ENCODE measurements at places on chromosomes 6 and 20. TPM values are rescaled to one million over a fixed set of nuclear protein-coding genes. Genes with fewer than 3 reads are reported as not detected.

DNA sequence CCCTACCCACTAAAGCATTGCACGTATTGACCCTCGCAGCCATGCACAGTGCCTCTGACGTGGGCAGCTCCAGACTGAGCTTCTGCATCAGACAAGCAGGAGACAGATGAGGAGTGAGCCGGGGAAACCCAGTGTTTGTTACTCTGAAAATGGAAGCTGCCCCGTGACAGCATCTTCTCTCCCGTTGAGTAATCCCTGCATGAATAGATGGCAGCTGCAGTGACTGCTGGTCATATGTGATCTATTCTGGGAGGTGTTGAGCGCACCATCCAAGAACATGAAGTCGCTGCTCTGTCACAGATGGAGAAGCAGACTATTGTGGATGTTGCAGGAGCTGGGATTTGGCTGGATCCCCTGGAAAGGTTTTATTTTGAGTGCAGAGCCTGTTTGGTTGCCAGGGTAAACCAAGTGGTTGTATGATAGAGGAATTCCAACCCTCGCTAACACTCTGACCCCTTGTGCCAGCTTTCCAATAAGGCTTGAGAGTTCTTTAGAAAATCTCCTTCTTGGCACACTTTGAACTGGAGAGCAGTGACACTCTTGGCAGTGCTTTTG, 242.2 kb downstream of the NRN1 start:
- H3K36me3 ChIP-seq, result peaks cover 3% of the 10 kb centered on the region
- H3K27ac ChIP-seq, result no peak overlapping the region
- H3K4me3 ChIP-seq, result no peak overlapping the region
- no peak for DNase-seq
- H3K4me1 ChIP-seq, result peaks cover 40% of the 10 kb centered on the region

Gene SLPI
- not detected for total RNA-seq

- peaks cover 19% of the 10 kb centered on the region for H3K36me3 ChIP-seq
- DNase-seq, result no peak
- peak overlapping the region; percentile 21 for H3K27ac ChIP-seq
- no peaks in the 10 kb centered on the region for H3K27me3 ChIP-seq
These were observed 1.4 kb downstream of the NUS1 start for GRCh38 chr6:117676577-117677218.

- no peak overlapping the region for H3K4me3 ChIP-seq
- no peaks in the 10 kb centered on the region for H3K36me3 ChIP-seq
These were observed 84.3 kb downstream of the FILIP1 start for GRCh38 chr6:75409286-75409685.

DNA sequence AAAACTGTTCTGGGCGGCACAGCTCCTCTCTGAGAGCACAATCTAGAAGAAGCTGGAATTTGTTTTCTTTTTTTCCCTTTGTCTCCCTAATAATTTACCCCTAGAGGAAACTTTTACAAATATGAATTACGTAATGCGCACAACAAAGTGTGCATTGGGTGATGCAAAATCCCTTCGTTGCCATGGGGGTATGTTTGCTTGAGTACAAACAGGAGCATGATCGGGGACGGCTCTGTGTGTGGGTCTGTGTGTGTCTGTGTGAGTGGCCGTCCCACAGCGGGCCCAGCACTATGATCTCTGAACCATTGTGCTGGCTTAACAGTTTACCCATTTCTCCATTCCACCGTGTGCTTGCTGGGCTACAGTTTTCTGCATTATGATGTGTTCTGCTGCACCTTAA, 278.2 kb downstream of the CDC5L start:
- peaks cover 12% of the 10 kb centered on the region for H3K27me3 ChIP-seq
- H3K27ac ChIP-seq, result no peak overlapping the region
- DNase-seq, result no peak
- H3K4me1 ChIP-seq, result no peaks in the 10 kb centered on the region
- no peak overlapping the region for H3K4me3 ChIP-seq

GRCh38 chr20:3307078-3307477, 68.1 kb upstream of the SLC4A11 start:
- no peak overlapping the region for H3K4me3 ChIP-seq

DNA sequence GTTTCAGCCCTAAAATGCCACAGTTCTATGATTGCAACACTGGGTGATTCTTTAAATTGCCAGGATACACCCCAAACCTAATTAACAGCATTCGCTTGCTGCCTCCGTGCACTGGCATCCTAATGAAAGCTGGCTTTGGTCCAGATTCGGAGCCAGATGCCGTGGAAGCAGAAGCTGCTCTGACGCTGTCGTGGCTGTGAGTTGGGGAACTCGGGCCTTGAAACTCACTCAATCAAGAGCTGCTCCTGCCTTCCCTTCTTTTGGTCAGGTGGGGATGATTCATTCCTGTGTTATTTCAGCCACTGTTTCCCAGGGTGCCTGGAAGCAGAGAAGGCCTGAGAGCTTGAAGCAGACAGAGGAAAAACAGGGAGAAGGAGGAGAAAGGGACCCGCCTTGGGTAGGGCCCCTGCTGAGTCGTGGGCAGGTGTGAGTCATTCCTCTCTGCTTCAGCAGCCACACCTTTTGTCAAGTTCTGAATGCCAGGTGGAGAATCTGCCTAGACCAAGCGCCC, 36.2 kb upstream of the DSP start:
- no peak overlapping the region for H3K4me3 ChIP-seq
- peaks cover 7% of the 10 kb centered on the region for H3K27me3 ChIP-seq
- DNase-seq, result no peak
- no peak overlapping the region for H3K27ac ChIP-seq
- H3K4me1 ChIP-seq, result peaks cover 8% of the 10 kb centered on the region

DNA sequence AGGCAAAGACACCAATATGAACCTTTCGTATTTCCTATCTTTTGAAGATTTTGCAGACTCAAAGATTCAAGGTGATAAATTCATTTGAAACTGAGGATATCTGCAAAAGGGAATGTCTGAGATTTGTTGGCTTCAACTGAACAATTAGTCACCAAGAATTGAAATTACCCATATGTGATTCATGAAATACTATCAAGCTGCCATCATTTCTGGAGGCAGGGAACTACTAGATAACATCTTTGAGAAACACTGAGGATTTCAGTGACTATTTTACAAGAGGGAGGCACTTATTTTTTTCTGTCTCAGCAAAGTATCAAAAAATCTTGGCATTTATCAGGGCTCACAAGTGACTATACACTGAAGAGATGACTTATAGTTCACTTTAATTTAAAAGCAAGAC, 39.8 kb upstream of the MMS22L start:
- no peak overlapping the region for H3K4me3 ChIP-seq
- H3K36me3 ChIP-seq, result no peaks in the 10 kb centered on the region
- H3K4me1 ChIP-seq, result no peaks in the 10 kb centered on the region
- no peak overlapping the region for H3K27ac ChIP-seq
- DNase-seq, result no peak

DNA sequence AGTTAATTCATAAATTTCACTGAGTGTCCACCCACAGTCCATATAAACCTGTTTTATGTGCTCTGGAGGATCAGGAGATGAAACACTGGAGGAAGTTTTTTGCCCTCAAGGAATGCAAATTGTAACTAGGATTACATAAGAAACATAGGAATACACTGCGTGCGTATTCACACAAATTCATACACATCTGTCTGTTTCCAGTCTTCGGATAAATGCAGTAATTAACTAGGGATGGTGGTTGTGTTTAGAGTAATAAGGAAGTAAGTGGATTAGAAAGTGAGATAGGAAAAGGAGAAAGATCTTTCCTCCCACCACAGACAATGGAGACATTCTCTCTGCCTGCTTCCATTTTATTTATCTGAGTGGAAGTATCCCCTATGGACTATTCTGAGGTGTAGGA, 35.7 kb upstream of the POPDC3 start:
- H3K27me3 ChIP-seq, result no peaks in the 10 kb centered on the region
- no peak for DNase-seq
- H3K4me1 ChIP-seq, result peaks cover 10% of the 10 kb centered on the region

- peaks cover 49% of the 10 kb centered on the region for H3K36me3 ChIP-seq
- peaks cover 11% of the 10 kb centered on the region for H3K4me1 ChIP-seq
- H3K27ac ChIP-seq, result no peak overlapping the region
- no peak overlapping the region for H3K4me3 ChIP-seq
These were observed 15.5 kb downstream of the UCKL1 start for GRCh38 chr20:63940472-63941266.
